ENCODE measurements at places on chromosomes 11 and 22. TPM values are rescaled to one million over a fixed set of nuclear protein-coding genes. Genes with fewer than 3 reads are reported as not detected.

KDM4E gene
- not detected for total RNA-seq

VWA5A gene
- total RNA-seq, result 22.0 TPM

PNPLA5 gene
- total RNA-seq, result not detected

WBP2NL gene
- 1.2 TPM for total RNA-seq

SCGB1D1 gene
- not detected for total RNA-seq

OSM gene
- total RNA-seq, result 1.0 TPM

CHRM1 gene
- total RNA-seq, result not detected

DDX17 gene
- total RNA-seq, result 260 TPM

LGALS12 gene
- total RNA-seq, result 1.1 TPM

GPR83 gene
- total RNA-seq, result 0.05 TPM

LMNTD2 gene
- total RNA-seq, result 0.56 TPM

RSF1 gene
- 54.9 TPM for total RNA-seq

BSX gene
- total RNA-seq, result not detected

FGF4 gene
- total RNA-seq, result not detected

PACSIN3 gene
- 33.1 TPM for total RNA-seq

ENTHD1 gene
- total RNA-seq, result not detected

OR4A16 gene
- not detected for total RNA-seq

TSPAN4 gene
- total RNA-seq, result 75.7 TPM

OR10A2 gene
- total RNA-seq, result not detected

TREH gene
- not detected for total RNA-seq

RTN4RL2 gene
- 2.0 TPM for total RNA-seq

CD248 gene
- 248 TPM for total RNA-seq

FSHB gene
- total RNA-seq, result not detected

UFD1 gene
- total RNA-seq, result 51.1 TPM

CDON gene
- 11.2 TPM for total RNA-seq

TMEM121B gene
- total RNA-seq, result 0.38 TPM

APOL3 gene
- 69.2 TPM for total RNA-seq

LIPT2 gene
- 1.2 TPM for total RNA-seq

NXPE1 gene
- total RNA-seq, result not detected

RAB38 gene
- total RNA-seq, result 0.86 TPM

CABP4 gene
- total RNA-seq, result 1.2 TPM

FIBP gene
- total RNA-seq, result 39.7 TPM

OR51I1 gene
- total RNA-seq, result not detected

KBTBD3 gene
- total RNA-seq, result 4.7 TPM

OR51B2 gene
- total RNA-seq, result not detected

SREBF2 gene
- 48.3 TPM for total RNA-seq

PATE2 gene
- 0.79 TPM for total RNA-seq

CNIH2 gene
- not detected for total RNA-seq

RIBC2 gene
- total RNA-seq, result 0.42 TPM

IRAG1 gene
- total RNA-seq, result 366 TPM

OR8G1 gene
- total RNA-seq, result not detected

TTC36 gene
- 0.43 TPM for total RNA-seq

RASSF10 gene
- total RNA-seq, result 0.90 TPM

SPON1 gene
- total RNA-seq, result 131 TPM

KRTAP5-7 gene
- not detected for total RNA-seq

APOA4 gene
- 2.0 TPM for total RNA-seq

ANKK1 gene
- not detected for total RNA-seq

SNX32 gene
- total RNA-seq, result 0.65 TPM

PRR33 gene
- not detected for total RNA-seq

PAK1 gene
- total RNA-seq, result 31.0 TPM

PTGDR2 gene
- not detected for total RNA-seq

NRGN gene
- 7.6 TPM for total RNA-seq

OR52I1 gene
- total RNA-seq, result not detected

DGKZ gene
- 41.2 TPM for total RNA-seq

KRTAP5-1 gene
- total RNA-seq, result not detected

DAGLA gene
- total RNA-seq, result 1.8 TPM
